ENCODE measurements at places on chromosomes 11 and 22. TPM values are rescaled to one million over a fixed set of nuclear protein-coding genes. Genes with fewer than 3 reads are reported as not detected.

DNA sequence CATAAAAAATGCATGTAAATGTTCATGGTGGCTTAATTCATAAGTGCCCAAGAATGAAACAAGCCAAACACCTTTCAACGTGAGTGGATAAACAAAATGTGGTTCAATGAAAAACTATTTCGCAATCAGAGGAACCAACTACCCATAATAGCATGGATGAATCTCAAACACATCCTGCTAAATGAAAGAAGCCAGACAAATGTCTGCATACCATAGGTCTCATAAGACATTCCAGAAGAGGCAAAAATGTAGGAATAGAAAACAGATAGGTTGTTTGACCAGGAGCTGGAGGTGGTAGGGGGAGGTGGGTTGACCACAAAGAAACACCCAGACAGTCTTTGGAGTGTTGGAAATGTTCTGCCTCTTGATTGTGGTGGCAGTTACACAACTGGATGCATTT lies 13.2 kb upstream of the OSBPL5 start:
- no peak for DNase-seq

GRCh38 chr11:119481021-119481666 lies 58.2 kb upstream of the THY1 start:
- DNase-seq: peak; percentile 55

- no peak for DNase-seq
Measured at GRCh38 chr11:34302046-34302921, 55.5 kb downstream of the ABTB2 start.

Gene CARD18
- not detected for total RNA-seq

DNA sequence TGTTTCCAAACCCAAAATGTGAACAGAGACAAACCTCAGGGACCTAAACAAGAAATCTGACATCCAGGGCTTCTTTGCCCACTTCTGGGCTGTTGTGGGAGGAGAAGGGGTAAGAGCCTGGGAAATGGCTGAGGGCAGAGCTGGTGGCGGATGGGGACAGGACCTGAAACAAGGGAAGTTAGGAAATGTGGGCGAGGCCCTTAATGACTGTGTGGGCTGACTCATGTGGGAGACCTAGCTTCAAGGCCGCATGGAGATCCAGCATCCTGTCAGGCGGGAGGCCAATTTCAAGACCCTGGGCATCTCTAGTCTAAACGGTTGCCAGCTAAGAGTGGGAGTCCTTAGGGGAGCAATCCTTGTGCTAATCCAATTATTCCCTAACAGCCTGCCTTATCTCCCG lies 2.1 kb upstream of the OAF start:
- DNase-seq: no peak

Gene SAA1
- not detected for total RNA-seq

DNA sequence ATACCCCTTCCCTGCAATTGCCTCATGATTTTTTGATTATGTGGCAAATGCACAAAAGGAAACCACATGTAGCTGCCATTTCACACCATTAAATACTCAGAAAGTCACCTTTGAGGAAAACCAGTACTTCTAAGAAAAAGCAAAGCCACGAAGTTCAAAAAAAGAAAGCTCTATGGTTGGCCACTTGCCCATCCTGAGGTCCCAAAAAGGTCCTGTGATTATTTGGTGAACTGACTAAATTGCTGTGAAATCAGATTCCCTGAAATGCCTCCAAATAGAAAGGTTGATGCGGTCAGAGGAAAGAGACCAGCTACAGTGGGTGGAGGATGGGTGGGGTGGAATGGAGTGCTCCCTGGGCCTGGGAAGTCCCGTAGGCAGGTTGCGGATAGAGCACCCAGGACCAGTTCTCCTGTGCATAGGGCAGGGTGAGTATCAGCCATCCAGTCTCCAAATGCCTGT lies 26.9 kb downstream of the MRPL16 start:
- no peak for DNase-seq

Gene TNNT3
- 0.70 TPM for total RNA-seq

DNA sequence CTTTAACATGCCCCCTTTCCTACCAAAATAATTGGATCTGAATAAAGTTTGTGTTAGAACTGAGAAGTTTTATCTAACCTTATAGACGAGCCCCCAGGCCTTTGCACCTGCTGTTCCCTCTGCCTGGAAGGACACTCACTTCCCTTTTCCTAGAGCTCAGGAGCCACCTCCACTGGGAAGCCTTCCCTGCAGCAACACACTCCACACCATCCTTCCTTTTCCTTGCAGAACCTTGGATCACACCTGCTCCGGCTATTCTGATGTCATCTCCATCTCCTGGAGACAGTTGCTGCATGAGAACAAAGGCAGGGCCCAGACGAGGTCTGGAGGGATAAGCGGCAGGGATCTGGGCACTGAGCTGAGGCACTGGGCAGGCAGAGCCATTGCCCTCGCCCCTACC lies 22.6 kb upstream of the MYOD1 start:
- DNase-seq: no peak

Gene ACAD8
- total RNA-seq: 26.2 TPM

DNA sequence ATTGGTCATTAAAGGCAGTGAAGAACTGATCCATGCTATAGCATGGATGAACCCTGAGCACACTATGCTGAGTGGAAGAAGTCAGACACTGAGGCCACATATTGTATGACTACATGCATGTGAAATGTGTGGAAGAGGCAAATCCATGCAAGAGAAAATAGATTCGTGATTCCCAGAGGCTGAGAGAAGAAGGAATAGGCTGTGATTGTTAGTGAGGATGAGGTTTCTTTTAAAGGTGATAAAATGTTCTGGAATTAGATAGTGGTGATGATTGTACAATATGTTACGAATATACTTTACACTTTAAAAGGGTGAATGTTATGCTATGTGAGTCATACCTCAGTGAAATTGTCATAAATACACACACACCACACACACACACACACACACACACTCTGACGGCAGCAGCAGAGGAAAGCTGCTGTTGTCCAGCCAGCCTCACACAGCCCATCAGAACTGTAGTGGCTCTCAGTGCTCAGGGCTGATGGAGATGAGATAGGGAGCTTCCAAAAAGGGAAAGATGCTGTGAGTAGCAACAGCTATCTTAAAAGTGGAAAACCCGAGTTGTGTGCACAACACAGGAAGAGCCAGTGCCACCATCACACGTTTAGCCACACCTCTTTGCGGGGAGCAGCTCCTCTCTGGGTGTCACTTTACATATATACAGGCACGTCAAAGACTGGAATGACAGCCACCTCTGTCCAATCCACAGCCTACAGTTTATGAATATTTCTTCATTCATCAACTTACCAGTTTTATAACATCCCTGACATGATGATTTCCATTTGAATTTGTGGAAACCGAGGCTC lies 153.0 kb downstream of the SPATA19 start:
- DNase-seq: no peak

- DNase-seq: no peak
Measured at GRCh38 chr11:115598257-115598901, 94.2 kb upstream of the CADM1 start.

Gene GRM5
- not detected for total RNA-seq

- DNase-seq: no peak
Measured at GRCh38 chr22:45855961-45856360, 121.0 kb downstream of the WNT7B start.

DNA sequence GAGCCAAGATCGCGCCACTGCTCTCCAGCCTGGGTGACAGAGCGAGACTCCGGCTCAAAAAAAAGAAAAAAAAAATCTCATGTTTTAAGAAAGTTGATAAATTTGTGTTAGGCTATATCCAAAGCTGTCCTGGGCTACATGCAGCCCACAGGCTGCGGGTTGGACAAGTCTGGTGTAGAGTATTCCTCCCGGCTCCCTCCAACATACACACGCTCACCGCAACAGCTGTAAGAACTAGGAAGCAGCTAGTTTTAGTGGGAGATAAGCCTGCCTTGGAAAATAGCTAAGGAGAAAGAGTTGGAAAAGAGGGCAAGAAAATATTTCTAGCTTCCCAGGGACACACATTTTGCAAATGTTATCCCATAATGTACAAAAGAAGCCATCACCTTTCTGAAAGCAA lies 46.6 kb downstream of the CELF1 start:
- no peak for DNase-seq

Gene ANO1
- not detected for total RNA-seq

GRCh38 chr22:46090631-46091201 lies 59.6 kb upstream of the PPARA start:
- no peak for DNase-seq

- DNase-seq: no peak
Measured at GRCh38 chr11:78400702-78401101, 16.9 kb downstream of the GAB2 start.

GRCh38 chr11:19650467-19650866 lies 62.2 kb upstream of the NAV2 start:
- DNase-seq: no peak

DNA sequence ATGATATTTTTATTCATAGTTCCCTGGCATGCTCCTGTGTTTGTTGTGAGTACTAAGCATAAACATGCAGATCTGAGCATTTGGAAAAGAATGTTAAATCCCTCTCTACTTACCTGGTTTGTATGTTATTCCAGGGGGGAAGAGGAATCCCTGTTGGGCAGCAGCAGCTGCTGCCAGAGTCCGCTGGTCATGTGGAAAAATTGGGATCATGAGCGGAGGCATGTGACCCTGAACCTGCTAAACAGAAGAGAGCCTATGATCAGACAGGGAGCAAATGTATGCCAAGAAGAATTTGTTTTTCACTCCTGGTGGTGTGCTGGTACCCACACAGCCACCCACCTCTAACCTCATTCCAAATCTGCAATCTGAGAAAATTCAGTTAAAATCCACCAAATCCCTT lies 244.7 kb downstream of the SOX6 start:
- no peak for DNase-seq

DNA sequence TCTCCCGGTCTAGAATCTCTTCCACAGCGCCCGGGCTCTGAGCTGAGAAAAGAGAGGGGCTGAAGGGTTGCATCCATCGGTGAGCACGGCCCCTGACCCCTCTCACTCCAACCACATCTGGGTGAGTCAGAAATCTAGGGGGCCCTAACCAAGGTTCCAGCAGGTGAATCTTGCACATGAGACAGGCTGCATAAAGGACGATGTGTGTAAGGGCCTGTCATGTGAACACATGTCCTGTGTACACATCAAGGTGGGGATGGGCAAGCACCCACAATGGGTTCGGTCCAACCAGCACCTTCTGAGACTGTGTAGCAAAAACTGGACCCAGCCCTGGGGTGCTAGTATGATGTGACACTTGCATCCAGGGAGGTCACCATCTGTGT lies 1.2 kb downstream of the BET1L start:
- DNase-seq: no peak

DNA sequence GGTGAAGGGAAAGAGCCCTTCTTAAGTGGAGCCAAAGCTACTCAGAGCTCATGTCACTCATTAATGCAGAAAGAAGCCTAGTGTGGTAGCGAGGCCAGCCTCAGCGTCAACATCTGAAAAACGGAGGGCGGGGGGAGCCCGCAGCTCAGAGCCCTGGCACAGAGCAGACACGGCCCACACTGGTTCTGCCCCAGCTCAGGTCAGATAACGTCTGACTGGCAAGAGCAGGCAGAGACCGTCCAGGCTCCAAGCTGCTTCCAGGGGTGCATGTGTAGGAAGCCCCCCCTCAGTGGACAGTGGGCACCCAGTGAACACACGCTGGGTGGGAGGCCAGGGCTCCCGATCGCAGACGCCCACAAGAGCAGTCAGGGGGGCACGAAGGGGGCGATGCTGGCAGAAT lies 100.8 kb downstream of the SHANK2 start:
- DNase-seq: no peak

- DNase-seq: no peak
Measured at GRCh38 chr11:96390488-96390792, 627 bp downstream of the JRKL start.

GRCh38 chr11:44128729-44129128 lies 33.3 kb downstream of the EXT2 start:
- DNase-seq: no peak

Gene OR8B4
- not detected for total RNA-seq

Gene VEGFB
- total RNA-seq: 55.5 TPM

- DNase-seq: no peak
Measured at GRCh38 chr22:31179345-31179744, 19.4 kb downstream of the RNF185 start.

Gene SLC16A8
- not detected for total RNA-seq

Gene TRIM22
- total RNA-seq: 125 TPM

DNA sequence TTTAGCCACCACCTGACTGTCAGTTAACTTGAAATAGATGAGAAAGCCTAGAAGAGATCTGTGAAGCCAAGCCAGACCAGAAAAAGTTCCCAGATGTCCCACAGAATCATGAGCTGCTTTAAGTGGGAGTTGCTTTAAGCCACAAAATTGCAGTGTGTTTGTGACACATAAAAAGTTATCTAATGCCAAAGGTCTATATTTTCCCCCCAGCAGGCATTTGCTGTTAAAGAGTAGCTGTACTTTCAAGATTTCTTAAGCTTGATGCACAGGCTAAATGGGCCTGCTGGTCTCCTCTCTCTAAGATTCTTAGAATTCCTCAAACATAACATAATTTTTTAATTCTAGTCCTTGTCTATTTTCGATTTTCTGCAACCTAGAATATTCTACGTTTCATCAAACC lies 825.7 kb downstream of the FAM181B start:
- DNase-seq: no peak

DNA sequence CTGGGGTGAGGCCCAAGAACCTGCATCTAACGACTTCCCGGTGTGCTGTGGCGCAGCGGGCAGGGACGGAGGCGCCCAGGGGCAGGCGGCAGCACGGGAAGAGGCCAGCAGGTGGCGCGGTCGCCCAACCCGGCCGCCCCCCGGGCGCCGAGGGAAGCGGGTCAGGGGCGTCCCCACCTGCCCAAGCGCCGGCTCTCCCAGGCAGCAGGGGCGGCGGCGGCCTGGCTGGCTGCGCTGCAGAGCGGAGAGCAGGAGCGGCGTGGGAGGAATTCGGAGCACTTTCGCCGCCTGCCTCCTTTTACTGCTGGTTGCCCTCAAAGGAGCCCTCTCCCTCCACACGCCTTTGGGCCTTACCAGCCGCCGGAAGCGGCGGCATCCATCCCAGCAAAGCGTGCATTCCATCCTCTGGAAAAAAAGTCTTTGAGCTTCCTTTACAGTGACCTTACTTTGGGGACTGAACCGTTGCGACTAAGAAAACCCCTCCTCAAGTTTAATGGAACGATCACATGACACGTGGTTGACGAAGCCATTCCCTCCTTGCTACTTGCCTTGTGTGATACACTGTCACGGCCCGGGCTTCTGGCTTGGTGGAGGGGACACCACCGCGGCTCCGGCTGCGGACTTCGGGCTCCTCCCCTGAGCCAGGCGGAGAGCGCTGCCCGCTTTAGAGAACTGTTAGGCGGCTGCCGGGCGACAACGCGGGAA lies 106.8 kb upstream of the CLMP start:
- DNase-seq: peak; percentile 72

Gene PKP3
- total RNA-seq: not detected
